ENCODE measurements at places on chromosomes 3 and 15. TPM values are rescaled to one million over a fixed set of nuclear protein-coding genes. Genes with fewer than 3 reads are reported as not detected.

The GHSR gene
- total RNA-seq, result not detected

The ERICH6 gene
- total RNA-seq, result 0.09 TPM

The DENND4A gene
- 26.9 TPM for total RNA-seq

The IQCH gene
- 2.1 TPM for total RNA-seq

The TLR9 gene
- total RNA-seq, result 1.4 TPM

The GOLGA6D gene
- 0.12 TPM for total RNA-seq

The SPTSSB gene
- 9.2 TPM for total RNA-seq

The SLC28A1 gene
- total RNA-seq, result 2.6 TPM

The AQP9 gene
- 0.35 TPM for total RNA-seq

The SATB1 gene
- total RNA-seq, result 39.9 TPM

The TRAT1 gene
- 0.78 TPM for total RNA-seq

The BMF gene
- 36.2 TPM for total RNA-seq

The PBRM1 gene
- total RNA-seq, result 54.3 TPM

The SPATA12 gene
- 0.43 TPM for total RNA-seq

The EFHB gene
- 0.75 TPM for total RNA-seq

The AHSG gene
- 2.2 TPM for total RNA-seq

The EXD1 gene
- total RNA-seq, result 0.12 TPM

The CXCR6 gene
- 11.9 TPM for total RNA-seq

The CCR8 gene
- not detected for total RNA-seq

The BTLA gene
- 0.81 TPM for total RNA-seq

The PPP1R14D gene
- total RNA-seq, result 23.4 TPM

The PRR20G gene
- not detected for total RNA-seq

The WDR93 gene
- 0.49 TPM for total RNA-seq

The P3H2 gene
- total RNA-seq, result 11.4 TPM

The P2RY1 gene
- total RNA-seq, result 9.1 TPM

The CCR3 gene
- not detected for total RNA-seq

The PRRT3 gene
- 6.1 TPM for total RNA-seq

The CHRFAM7A gene
- 1.4 TPM for total RNA-seq

The MINAR1 gene
- total RNA-seq, result 0.32 TPM

The VWA5B2 gene
- total RNA-seq, result not detected

The IL17RD gene
- total RNA-seq, result 11.7 TPM
